Progenitor cell of endocrine pancreas (in vitro differentiated cells): ENCODE measurements at places on chromosomes 5 and 9. TPM values are rescaled to one million over a fixed set of nuclear protein-coding genes. Genes with fewer than 3 reads are reported as not detected.

Gene FBXL7
- 14.8 and 15.4 TPM in 2 replicates for total RNA-seq

Gene PCDHAC1
- 7.7 and 8.9 TPM in 2 replicates for total RNA-seq

Gene BTNL3
- not detected in 2 replicates for total RNA-seq

Gene POLR3G
- 2.1 and 3.2 TPM in 2 replicates for total RNA-seq

Gene ZBTB34
- total RNA-seq = 21.5 TPM in 2 replicates

Gene NSUN2
- total RNA-seq = 61.3 and 67.5 TPM in 2 replicates

Gene RAD23B
- total RNA-seq = 153 and 171 TPM in 2 replicates

DNA sequence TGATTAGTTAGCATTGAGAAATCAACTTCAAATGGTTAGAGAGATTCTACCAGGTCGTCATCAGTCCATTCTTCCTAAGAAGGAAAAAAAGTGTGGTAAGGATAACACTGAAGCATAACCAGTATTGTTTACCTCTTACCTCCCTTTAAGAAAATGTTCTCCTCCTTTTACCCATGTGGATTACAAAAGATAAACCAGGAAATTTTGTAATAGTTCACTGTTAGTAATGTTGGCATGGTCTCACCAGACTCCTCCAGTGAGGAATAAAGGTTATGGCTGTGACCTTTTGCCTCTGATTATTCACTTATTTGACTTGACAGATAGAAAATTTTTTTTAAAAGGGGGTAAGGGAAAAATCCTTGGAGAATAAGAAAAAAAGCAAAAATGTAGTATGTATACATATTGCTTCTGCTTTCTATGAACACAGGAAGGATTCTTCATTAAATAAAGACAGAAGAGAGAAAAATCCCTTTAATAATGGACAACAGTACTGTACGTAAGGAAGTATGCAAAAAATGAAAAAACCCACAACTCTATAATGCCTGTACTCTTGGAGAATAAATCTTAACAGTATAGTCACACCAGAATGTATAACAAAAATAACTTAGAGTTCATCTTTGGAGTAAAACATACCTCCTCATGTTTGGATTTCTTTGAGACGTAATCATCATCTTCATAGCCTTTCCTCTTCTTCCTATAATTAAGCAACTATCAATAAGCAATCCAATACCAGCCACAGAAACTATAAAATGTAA, 18.1 kb downstream of the CCNH start:
- H3K27ac ChIP-seq = no peak overlapping the region
- H3K4me3 ChIP-seq = no peak overlapping the region
- H3K4me1 ChIP-seq = peaks cover 23% of the 10 kb centered on the region
- no peaks in the 10 kb centered on the region for H3K27me3 ChIP-seq
- peaks cover 32% of the 10 kb centered on the region for H3K36me3 ChIP-seq

DNA sequence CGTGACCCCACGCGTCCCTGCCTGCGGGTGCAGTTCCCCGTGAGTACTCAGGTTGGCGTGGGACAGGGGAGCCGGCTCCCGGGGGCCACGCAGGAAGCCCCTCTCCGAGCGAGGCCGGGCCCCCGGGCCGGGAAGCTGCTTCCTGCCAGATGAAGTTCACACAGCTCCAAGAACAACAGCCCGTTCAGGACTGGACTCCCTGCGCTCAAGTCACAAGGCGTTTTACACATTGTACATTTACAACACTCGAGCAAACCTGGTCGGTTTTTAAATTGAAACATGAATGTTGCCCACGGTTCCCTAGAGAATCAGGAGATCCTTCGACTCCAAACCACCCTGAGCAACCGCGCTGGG, 22.4 kb downstream of the SLC9A3 start:
- no peaks in the 10 kb centered on the region for H3K36me3 ChIP-seq
- H3K27me3 ChIP-seq = peaks cover 41% of the 10 kb centered on the region

DNA sequence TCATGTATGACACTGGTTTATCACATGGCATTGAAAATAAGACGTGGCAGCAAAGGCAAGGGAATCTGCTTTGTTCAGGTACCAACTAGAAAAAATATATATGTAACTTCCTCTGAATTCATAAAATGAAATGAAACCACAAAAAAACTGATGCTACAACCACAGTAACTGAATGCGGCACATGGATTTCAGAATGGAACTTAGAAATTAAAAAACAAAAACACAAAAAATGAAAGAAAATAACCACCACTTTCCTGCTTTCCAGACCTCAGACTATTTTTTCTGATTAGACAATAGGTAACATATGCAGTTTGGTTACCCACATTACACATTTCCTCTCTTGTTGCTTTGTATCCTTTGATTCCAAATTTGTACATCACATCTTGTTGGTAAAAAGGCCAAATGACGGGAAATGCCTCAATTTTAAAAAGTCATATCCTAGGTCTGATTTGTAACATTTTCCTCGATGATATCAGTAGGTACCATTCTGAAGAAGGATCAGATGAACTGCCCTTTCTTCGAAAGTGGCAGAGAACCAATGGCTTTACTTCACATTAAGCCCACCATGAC, 18.1 kb upstream of the PDCL start:
- H3K36me3 ChIP-seq = peaks cover 24% of the 10 kb centered on the region
- no peaks in the 10 kb centered on the region for H3K4me1 ChIP-seq
- no peak for DNase-seq
- H3K27me3 ChIP-seq = no peaks in the 10 kb centered on the region

DNA sequence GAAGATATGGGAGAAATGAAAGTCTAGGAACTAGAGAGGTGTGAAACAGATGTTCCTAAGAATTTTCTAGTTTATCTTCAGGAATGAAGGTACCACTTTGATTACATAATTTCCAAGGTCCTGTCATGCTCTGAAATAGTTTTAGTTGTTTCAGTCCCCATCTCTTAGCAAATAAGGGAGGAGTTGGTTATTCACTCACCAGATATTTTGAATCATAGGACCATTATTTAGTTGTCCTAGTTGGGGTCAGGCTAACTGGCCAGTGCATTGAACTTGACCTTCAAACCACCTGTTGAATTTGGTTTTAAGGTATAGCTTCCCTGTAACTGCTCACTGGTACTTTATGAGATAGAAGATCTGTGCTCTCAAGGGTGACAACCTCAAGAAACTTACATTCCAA, 53.9 kb upstream of the TNFAIP8 start:
- peaks cover 3% of the 10 kb centered on the region for H3K36me3 ChIP-seq
- no peaks in the 10 kb centered on the region for H3K27me3 ChIP-seq
- H3K4me1 ChIP-seq = peaks cover 32% of the 10 kb centered on the region
- no peak for DNase-seq
- H3K27ac ChIP-seq = peak overlapping the region; percentile 13

GRCh38 chr5:36576721-36577120, 29.7 kb upstream of the SLC1A3 start:
- DNase-seq = no peak
- no peak overlapping the region for H3K27ac ChIP-seq
- no peaks in the 10 kb centered on the region for H3K27me3 ChIP-seq
- H3K4me1 ChIP-seq = no peaks in the 10 kb centered on the region
- no peaks in the 10 kb centered on the region for H3K36me3 ChIP-seq
- no peak overlapping the region for H3K4me3 ChIP-seq

DNA sequence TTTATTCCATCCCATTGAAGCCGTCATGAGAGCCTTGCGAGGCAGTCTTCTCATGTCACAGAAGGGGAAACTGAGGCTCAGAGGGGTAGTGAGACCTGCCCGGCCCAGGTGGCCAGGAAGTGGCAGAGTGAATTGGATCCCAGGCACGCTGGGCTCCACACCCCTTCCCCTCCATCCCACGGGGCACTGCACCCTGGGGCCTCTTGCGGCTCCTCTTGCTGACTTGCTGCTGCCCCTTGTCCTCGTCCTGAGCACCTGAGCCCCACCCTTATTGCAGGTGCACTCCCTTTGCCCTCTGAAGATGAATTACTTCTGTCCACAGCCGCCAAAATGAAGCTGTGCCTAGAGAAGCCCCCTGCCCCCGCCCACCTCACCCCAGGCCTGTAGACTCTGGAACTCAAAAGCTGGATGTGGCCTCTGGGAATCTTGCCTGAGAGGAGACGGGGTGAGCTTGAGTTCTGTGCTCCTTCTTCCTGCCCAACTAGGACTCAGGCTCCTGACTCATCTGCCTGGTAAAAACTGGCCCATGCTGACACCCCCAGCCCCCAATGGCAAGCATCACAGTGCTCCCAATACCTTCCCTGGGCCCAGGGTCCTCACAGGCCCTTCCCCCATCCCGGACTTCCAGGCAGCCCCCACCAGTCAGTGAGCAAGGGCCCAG, 6.4 kb downstream of the NEURL1B start:
- H3K36me3 ChIP-seq = no peaks in the 10 kb centered on the region
- peaks cover 40% of the 10 kb centered on the region for H3K27me3 ChIP-seq
- H3K4me3 ChIP-seq = no peak overlapping the region

- no peaks in the 10 kb centered on the region for H3K27me3 ChIP-seq
- H3K4me3 ChIP-seq = no peak overlapping the region
- no peak for DNase-seq
- no peak overlapping the region for H3K27ac ChIP-seq
Observed at GRCh38 chr5:171397190-171397589, 9.5 kb downstream of the NPM1 start.

DNA sequence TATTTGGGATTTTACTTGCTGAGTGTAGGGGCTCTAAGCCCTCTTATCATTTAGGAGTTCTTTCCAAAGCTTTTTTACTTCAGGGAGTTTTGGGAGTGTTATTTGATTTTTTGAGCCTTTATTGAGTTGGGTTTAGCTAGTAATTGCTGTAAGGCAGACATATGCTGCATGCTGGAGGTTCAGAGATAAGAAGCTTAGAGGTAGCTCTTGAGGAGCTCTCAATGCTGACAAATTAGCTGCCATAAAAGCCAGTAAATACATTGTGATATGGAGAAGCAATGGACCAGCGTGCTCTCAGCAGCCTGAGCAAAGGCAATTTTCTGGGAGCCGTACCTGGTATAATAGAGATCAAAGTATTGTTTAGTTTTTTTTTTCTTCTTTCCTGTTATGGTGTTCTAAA, 11.6 kb downstream of the ARHGEF28 start:
- DNase-seq = no peak
- H3K27ac ChIP-seq = no peak overlapping the region
- H3K27me3 ChIP-seq = peaks cover 33% of the 10 kb centered on the region
- H3K4me3 ChIP-seq = no peak overlapping the region
- peaks cover 20% of the 10 kb centered on the region for H3K4me1 ChIP-seq

GRCh38 chr5:95801532-95801931, 21.0 kb downstream of the GLRX start:
- no peaks in the 10 kb centered on the region for H3K27me3 ChIP-seq
- H3K27ac ChIP-seq = no peak overlapping the region
- no peak overlapping the region for H3K4me3 ChIP-seq
- peaks cover 14% of the 10 kb centered on the region for H3K4me1 ChIP-seq
- H3K36me3 ChIP-seq = peaks cover 8% of the 10 kb centered on the region

GRCh38 chr5:173317852-173318251, 10.4 kb downstream of the STC2 start:
- peaks cover 6% of the 10 kb centered on the region for H3K27me3 ChIP-seq
- peaks cover 24% of the 10 kb centered on the region for H3K36me3 ChIP-seq
- DNase-seq = no peak
- peaks cover 16% of the 10 kb centered on the region for H3K4me1 ChIP-seq
- H3K4me3 ChIP-seq = no peak overlapping the region

GRCh38 chr9:86516564-86516963, 162.4 kb upstream of the TUT7 start:
- H3K4me3 ChIP-seq = no peak overlapping the region
- H3K27ac ChIP-seq = no peak overlapping the region
- DNase-seq = no peak
- no peaks in the 10 kb centered on the region for H3K27me3 ChIP-seq
- H3K36me3 ChIP-seq = no peaks in the 10 kb centered on the region

DNA sequence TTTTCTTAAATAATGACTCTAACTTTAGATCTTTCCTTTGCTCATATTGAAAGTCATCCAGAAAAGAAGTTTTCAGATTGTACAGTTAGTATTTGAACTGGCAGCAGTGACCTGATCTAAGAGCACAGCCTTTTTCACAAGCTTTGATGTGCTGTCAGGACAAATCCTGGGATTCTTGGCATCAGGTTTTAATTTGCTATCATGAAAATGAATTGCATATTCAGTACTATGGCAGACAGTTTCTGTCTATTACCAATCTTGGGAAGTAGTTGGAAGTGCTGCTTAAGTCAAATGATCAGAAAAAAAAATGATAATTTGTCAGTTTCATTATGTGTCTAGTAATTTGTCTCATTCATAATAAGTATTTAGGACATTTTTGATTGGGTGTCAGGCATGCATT, 925.6 kb upstream of the ARRDC3 start:
- H3K27ac ChIP-seq = no peak overlapping the region
- H3K4me3 ChIP-seq = no peak overlapping the region
- H3K36me3 ChIP-seq = no peaks in the 10 kb centered on the region

DNA sequence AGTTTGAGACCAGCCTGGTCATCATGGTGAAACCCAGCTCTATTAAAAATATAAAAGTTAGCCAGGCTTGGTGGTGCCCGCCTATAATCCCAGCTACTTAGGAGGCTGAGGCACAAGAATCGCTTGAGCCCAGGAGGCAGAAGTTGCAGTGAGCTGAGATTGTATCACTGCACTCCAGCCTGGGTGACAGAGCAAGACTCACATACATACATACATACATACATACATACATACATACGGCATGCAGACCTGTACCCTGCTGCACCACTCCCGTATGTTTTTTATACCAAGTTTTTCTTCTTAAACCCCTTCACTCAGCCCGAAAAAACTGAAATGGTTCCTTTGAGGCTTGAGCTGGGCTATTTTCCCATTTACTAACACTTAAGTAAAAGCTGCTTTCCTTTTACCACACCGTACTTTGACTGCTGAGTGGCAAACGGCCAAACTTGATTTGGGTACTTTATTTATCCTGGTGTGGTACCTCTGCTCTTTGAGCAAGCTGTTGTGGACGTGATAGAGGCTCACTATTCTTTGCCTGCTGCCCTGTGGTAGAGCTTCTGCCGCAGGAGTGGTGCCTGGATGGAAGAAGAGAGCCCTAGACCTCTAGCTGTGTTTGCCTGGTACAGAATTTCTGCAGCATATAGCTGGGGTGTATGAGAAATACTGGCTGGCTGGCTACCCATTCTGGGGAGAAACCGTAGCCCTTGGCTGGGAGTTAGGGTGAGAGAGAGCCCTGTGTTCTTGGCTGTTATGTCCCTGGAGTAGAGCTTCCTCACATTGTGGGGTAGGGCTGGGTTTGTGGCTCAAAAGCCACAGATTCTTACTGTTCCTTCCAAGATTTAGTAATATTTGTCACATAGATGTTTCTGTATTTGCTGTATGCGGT, 19.4 kb downstream of the IPO11 start:
- H3K27ac ChIP-seq = peak overlapping the region; percentile 4
- peaks cover 7% of the 10 kb centered on the region for H3K4me1 ChIP-seq
- no peak overlapping the region for H3K4me3 ChIP-seq
- H3K27me3 ChIP-seq = no peaks in the 10 kb centered on the region
- no peaks in the 10 kb centered on the region for H3K36me3 ChIP-seq
